ENCODE measurements at places on chromosomes 6 and 20.

- DNase-seq, result no peak
Observed at GRCh38 chr20:44454306-44454963, 21.2 kb upstream of the TTPAL start.

DNA sequence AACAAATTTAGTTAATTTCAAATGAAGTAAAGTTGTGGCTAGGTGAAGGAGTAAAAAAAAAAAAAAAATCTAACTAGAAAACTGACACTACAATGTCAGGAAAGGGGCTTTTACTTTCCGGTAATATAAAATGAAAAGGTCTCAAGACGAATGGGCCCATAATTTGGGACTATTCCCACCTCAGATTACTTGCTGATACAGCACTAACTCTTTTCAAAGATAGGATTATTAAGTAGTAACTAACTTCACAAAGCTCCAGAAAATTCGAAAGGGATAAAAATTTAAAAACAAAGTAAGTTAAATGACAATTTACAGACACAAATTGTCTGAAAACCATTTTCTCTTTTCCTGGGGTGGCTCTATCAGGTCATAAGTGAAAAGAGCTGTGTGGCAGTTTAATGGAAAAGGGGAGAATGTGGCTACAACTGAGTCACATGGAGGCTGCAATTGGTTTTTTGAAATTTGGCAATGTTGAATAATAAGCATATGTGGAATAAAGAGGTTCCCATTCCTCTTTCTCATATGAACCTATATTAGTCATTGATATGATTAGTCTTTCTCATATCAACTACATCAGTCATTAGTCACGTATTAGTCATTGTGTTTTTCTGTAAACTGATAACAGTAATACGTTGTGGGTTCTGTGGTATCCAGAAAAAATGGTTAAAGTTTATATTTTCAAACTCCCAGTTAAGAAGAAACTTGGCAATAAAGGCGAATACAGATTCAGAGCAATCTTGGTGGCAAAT is 78.0 kb downstream of the RWDD2A start:
- DNase-seq, result no peak

DNA sequence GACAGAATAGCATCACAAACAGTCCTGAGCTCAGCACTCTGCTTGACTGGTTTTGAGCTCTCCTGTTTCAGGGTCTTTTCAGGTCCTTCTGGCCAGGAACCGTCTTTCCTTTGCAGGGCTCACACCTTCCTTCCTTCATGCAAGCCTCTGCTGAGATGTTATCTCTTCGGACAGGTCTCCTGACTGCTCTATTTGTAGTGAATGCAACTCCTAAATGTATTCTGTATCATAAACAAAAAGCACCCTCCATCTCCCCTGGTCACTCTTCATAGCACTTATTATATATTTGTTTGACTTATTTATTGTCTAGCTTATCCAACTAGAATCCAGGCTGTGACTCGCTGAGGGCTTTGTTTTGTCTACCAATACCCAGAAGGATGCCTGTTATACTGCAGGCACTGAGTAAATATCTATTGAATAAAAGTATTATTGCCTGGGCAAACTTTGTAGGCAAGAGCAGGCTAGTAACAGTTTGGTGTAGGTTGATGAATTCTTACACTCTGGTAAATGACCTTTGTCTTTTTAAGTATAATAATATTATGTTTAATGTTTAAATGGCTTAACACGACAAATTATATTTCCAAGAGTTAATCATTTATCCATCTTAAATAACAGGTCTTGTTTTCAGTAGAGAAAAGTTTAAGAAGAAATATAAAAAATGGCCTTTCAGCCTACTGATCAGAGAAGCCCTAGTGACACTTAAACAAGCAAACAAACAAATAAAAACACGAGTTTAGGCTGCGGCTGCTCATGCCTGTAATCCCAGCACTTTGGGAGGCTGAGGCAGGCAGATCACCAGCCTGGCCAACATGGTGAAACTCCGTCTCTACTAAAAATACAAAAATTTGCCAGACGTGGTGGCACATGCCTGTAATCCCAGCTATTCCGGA is 199.7 kb downstream of the BCAS1 start:
- no peak for DNase-seq

DNA sequence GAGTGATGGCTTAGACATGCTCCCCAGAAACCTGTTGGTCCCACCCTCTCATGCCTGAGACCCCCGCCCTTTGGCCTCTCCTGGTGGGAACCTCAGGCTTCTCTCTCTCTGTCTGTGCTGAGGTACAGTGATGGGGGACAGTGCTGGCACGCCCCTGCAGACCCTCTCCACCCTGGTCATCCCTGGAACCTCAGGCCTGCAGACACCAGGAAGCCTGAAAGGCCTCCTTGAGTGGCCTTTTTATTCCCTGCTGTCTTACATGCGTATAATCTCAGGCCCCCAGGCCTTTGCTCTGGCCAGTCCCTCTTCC is 78.5 kb upstream of the MAFB start:
- DNase-seq, result no peak

GRCh38 chr6:160791981-160792418 is 90.0 kb downstream of the PLG start:
- no peak for DNase-seq

DNA sequence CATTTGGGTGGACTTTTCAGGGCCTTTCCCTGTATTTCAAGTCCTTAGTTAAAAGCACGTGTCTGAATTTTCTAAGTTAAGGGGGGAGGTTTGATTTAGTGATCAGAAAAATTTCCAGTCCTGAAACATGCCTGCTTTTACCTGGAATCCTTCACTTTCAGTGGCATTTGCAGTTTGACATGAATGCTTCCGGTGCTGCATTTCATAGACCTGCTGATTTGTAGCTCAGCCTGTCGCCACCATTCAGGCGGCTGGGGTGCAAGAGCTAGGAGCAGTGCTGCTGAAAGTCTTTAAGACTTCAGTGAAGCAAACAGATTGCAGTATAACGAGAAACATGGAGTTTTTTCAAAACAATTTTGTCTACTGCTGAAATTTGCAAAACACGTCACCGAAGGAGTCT is 14.0 kb downstream of the RPS6KA2 start:
- no peak for DNase-seq

DNA sequence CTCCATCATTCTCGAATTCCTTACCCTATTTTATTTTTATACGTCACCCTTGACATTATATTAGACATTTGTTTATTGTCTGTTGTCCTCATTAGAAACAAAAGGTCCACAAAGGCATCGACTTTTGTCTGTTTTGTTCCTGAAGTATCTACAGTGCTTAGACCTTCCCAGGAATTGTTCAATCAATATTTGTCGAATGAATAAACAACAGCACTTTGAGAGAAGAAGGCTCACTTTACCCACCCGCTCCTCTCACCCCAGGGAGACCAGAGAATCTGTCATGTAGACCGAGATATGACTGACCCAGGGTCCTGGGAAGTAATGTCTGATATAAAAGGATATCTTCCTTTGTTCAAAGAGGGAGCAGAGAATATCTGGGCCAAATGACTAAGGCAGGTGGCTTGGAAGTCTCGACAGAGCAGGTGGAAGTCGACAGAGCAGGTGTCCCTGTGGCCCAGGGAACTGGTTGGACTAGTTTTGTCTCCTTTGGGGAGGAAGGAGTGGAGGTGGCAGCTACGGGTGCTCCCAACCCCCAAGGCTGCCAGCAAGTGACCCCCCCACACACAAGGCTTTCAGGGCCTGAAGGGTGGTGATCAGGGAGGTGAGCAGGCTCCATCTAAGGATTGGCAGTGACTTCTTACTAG is 14.8 kb upstream of the CHMP4B start:
- DNase-seq, result no peak

- DNase-seq, result no peak
Observed at GRCh38 chr6:149646599-149646998, 1.9 kb downstream of the KATNA1 start.
